Coronary artery (tissue), 2 donors: ENCODE measurements at places on chromosomes 6 and 20.
A peak's percentile ranks its signal among the peaks of the same experiment; 100 is the strongest.

- DNase-seq: no peak
Observed at GRCh38 chr6:156963712-156964700, 186.8 kb downstream of the ARID1B start.

- DNase-seq: no peak
Observed at GRCh38 chr6:168217216-168217879, 102.2 kb downstream of the DACT2 start.

DNA sequence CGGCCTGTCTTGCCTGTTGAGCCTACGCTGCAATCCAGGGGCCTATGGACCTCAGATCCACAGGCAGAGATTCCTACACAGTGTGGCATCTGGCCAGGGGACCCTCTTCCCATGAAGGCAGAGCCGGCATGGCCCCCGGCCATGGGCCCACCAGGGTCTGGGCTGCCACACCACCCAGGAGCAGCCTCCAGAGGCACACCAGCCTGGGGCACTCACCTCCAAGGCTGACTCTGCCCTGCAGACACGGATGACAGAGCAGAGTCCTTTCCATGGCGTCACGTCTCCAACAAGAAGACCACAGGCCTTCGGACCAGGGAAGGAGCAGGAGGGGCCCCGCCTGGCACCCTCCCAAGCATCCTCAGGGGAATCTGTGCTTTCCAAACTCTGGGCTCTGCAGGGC lies 3.5 kb upstream of the HRH3 start:
- DNase-seq: no peak

- DNase-seq: no peak
Observed at GRCh38 chr6:18327626-18328025, 59.5 kb upstream of the RNF144B start.

- DNase-seq: no peak
Observed at GRCh38 chr6:148261470-148261869, 81.2 kb upstream of the SASH1 start.

DNA sequence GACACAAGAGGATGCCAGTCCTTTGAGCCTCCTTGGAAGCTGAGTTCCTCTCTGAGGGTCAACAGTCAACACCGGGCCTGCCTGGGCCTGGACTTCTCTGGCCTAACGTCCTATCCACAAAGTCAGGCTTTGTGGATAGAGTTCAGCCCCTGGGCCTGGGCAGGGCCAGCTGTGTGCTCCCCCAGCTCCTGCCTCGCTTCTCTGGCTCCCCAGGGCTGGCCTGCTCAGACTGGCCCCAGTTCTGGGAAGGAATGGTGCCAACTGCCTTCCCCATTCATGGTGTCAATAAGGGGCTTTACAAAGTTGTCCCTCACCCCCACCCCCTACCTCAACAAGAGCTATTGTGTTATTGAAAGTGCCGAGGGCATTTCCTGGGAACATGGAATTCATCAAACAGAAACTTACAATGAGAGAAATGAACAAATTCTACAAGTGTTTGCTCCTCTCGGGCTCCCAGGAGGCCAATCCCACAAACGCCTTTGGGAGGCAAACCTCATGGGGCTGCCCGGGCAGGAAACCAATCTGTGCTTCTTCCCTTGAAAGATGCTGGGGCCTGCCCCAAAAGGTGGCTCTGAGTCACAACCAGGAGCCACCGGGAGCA lies 26.5 kb upstream of the PPP1R14C start:
- DNase-seq: peak; percentile 36

GRCh38 chr6:167528239-167528638 lies 203.4 kb downstream of the TTLL2 start:
- DNase-seq: no peak

- no peak for DNase-seq
Observed at GRCh38 chr20:62120990-62121775, 1.1 kb upstream of the LSM14B start.

DNA sequence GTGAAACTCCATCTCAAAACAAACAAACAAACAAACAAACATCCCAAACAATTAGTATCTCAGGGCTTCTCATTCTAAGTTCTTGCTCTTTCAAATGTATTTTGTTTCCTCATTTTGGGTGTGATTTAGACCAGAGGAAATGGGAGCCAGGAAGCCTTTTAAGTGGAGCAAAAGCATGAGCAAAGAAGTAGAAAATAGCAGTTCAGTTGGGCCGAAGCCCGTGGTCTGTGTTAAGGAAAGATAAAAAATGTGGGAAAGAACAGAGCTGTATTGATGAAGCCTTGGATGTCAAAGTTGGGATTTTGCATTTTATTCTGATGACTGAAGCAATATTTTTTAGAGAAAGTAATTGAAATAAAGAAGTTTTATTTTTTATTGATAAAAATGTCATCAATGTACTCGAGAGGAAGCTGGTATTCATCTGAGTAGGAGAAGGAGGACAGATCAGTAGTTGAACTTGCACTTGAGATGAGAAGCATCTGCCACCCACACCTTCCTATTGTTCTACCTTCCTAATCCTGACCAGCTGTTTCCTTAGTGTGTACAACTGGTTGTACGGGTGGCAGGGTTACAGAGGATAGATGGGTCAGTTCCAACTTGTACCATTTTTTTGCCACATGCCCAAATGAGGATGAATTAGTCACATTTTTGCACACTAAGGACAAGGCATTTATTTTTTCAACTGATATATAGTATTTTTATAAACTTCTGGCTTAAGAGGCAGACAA lies 56.1 kb downstream of the KIAA0408 start:
- no peak for DNase-seq

DNA sequence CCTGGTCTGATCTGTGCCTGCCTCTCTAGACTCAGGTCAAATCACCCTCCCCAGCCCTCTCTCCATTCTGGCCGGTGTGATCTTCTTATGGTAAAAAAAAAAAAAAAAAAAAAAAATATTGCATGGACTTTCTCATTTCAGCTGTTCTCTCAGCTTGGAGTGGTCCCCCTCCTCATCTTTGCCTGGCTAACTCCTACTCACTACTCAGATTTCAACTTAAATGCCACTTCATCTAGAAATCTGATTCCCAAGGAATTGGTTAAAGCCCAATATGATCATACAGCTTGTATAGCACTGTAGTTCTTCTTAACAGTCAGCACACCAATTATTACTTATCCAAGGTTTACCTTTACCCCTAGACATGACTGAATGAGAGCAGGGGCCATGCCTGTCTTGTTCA lies 105.9 kb upstream of the CARMIL1 start:
- no peak for DNase-seq

DNA sequence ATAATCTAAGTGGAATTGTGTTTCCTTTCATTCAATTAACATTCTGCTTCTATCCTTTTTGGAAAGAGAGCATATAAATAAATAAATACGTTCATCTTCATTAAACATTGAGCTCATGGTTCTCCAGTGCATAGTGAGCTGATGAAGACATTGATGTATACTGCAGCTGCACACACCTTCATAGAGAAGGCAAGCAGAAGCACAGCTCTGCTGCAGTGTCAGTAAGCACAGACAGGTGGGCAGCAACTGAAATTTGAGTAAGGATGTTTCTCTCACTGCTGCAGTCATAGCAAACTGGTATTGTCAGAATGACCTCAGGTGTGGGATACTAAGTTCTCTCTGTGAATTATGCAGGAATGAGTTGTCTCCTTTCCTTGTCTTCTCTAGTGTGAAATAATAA lies 202.9 kb downstream of the DOK5 start:
- no peak for DNase-seq

- no peak for DNase-seq
Observed at GRCh38 chr6:74671558-74672025, 534.3 kb downstream of the COL12A1 start.

GRCh38 chr6:32796848-32797776 lies 19.7 kb downstream of the HLA-DOB start:
- DNase-seq: no peak

- no peak for DNase-seq
Observed at GRCh38 chr6:108767418-108768165, 80.6 kb upstream of the ARMC2 start.

GRCh38 chr20:41453010-41453950 lies 86.7 kb upstream of the EMILIN3 start:
- no peak for DNase-seq

DNA sequence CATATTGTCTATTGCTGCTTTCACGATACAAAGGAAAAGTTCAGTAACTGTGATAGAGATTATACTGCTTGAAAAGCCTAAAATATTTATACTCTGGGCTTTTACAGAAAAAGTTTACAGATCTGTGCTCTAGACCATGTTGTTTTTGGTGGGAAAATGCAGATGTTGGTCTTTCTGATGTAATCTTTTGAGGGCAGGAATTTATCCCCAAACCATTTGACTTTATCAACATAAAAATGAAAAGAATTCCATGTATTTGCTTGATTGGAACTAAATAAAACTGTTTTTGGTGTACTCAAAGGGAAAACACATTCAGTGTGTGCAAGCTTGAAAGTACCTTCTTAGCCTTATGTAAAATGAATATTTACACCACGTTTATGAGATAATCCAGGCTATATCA lies 603.5 kb downstream of the KHDRBS2 start:
- DNase-seq: no peak

GRCh38 chr6:74491844-74492374 lies 713.9 kb downstream of the COL12A1 start:
- DNase-seq: no peak

DNA sequence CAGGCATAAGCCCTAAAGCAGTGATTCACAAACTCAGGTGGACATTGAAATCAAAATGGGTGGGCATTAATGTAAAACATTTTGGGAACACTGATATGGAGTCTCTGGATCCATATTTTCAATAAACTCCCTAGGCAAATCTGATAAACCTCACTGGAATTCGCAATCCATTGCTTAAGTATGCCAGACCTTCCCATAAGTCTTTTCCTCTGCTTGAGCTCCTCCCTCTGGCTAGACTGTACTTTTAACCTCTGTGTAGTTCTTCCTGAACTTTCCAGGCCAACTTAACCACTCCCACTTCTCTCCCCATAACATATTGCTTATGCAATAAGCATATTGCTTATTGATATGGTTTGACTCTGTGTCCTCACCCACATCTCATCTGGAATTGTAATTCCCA lies 629.7 kb upstream of the IMPG1 start:
- no peak for DNase-seq

GRCh38 chr6:27293436-27294098 lies 18.5 kb downstream of the POM121L2 start:
- no peak for DNase-seq

GRCh38 chr20:58568483-58569240 lies 53.5 kb upstream of the APCDD1L start:
- no peak for DNase-seq

DNA sequence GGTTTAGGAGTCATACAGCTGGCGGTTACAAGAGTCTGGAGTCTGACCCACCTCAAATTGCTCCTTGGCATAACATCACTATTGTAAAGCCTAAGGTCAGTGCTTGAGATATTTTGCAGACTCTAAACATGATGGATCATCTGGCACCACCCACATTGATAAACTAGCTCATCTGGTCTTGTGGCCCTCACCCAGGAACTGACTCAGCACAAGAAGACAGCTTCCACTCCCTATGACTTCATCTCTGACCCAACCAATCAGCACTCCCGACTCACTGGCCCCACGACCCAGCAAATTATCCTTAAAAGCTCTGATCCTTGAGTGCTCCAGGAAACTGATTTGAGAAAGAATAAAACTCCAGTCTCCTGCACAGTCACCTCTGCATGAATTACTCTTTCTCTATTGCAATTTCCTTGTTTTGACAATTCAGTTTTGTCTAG lies 115.9 kb downstream of the CD24 start:
- DNase-seq: no peak

- DNase-seq: no peak
Observed at GRCh38 chr6:140809694-140810101, 1323.0 kb upstream of the GJE1 start.

DNA sequence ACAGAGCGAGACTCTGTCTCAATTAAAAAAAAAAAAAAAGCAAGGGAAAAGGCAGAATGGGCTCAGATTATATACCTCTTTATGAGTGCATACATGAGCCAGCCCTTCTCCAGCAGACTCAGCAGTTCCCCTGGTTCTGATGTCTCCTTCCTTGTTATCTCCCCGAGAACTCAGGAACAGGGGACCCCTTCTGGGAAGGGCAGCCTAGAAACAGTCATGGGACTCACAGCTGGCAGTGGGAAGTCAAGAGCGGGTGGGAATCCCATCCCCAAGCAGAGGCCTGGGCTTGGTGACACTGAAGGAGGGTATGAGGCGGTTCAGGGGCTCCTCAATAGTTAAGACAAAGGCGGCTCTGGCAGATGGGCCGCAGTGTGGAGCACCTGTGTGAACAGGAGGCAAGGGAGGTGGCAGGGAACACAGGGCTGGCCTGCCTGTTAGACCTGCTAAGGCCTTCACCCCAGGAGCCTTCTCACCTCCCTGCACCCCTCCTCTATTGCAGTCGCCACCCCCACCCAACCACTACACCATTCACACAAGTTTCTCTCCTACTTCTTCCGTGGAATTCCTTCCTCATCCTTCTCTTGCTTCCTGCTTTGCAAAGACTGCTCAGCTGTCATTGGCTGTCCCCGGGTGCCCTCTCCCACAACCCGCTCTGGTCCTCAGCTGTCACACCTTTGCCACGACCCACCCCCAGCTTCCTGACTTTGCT lies 29.7 kb upstream of the MDFI start:
- no peak for DNase-seq

DNA sequence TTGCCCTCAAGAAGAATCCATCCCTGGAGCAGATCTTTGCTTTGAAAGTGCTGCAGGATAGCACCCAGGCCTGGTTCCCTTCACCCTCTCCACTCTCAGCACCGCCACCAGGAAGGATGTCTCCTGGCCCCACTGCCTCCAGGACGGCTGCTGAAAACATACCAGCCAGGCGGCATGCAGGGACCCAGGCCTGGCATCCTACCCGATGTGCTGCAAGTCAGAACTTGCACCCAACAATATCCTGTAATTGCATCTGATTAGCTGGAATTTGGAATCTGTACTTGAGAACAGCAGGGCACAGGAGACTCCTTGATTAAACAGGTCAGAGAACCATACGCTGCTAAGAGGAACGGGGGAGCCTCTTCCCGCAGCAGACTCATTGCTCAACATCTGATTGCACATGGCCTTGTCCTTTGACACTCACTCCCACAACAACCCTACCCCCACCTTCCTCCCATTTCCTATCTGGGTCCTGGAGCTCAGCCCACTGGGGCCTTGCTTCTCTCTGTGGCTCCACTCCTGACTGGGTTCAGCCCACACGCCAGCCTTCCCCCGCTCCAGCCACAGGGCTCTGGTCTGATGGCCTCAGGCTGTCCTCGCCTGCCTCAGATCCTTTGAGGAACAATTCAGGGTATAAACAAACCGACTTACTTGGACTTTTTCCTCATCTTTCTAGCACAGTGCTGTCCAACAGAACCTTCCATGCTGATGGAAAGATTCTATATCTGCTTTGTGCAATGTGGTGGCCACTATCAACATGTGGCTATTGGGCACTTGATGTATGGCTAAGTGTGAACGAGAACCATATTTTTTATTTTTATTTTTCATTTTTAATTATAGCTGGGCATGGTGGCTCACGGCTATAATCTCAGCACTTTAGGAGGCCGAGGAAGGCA lies 78.0 kb downstream of the FGD2 start:
- DNase-seq: no peak
